ENCODE measurements at places on chromosomes 1 and 21.
A peak's percentile ranks its signal among the peaks of the same experiment; 100 is the strongest.

DNA sequence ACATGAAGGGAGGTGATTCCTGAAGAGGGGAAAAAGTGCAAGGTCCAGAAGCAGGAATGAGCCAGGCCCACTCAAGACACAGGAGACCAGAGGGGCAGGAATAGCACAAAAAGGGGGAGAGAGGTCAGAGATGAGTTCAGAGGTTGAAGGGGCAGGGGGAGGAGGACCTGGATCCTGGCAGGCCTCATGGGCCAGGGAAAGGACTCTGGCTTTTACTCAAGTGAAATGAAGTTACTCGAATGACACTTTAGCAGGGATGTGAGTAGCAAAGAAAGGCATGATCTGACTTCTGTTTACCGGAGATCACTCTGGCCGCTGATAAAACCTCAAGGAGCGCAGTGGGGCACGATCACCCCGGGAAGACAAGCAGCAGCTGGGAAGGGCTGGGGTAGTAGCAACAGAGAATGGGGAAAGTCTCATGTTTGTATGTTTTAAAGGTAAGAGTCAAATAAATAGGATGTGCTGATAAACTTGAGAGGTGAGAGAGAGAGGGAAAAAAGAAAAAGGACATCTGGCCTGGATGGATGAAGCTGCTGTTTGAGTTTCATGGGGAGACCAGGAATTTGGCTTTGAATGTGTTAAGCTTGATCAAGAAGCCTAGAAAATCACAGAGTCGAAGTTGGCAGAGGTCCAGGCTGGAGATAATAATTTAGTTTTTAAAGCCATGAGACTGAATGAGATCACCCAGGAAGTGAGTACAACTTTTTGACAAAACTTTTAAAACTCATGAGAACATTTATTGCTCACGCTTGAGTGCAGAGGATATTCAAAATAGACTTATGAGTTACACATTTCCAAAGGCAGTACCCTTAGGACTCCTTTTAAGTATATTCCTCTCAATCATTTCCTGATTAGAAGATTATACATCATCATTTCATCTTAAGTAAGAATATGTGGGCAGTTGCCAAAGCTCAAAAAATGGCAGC is 156.0 kb downstream of the RERE start:
- DNase-seq: peak; percentile 59

- no peak for DNase-seq
Observed at GRCh38 chr1:110672753-110673108, 2.0 kb downstream of the KCNA3 start.

DNA sequence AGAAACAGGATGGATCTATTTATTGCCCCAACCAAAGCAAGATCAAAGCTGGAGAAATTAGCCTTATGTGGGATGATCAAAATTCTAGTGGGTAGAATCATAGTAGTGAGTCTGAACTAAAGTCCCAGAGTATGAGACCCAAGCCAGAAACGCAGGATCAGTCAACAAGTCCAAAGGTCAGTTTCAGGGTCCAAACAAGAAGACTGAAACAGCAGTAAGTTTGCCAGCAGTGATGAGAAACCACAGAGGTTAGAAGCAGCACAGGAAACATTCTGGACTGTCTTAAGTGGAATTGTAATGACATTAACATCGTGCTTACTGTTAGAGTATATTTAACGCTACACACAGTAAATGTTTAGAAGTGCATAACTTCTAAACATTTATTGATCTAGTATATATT is 251.0 kb downstream of the LRRIQ3 start:
- DNase-seq: no peak

- peak; percentile 72 for DNase-seq
Observed at GRCh38 chr21:45074048-45074817, at the start of gene ADARB1. Gene ADARB1, plus strand, starts transcription at chr21:45074580. Its CDS starts 97,077 bp downstream, at chr21:45171657.

GRCh38 chr1:161047436-161048420 is 2.0 kb upstream of the USF1 start:
- no peak for DNase-seq

DNA sequence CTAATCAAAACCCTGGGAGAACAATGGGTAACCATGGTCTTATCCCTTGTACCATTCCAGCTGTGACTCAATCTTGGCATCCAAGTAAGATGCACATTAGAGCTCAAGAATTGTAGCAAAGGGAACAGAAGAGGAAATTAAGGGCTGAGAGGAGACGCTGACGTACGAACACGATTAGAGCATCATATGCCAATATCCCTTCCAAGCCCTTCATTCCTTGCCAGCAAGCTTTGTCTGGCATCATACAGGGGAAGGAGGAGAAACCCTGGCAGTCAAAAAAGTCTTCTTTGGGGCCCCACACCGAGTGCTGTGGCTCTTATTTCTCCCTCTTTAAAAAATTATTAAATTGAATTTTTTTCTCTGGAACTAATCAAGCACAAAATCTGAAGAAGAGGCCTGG is 120.9 kb downstream of the ASTN1 start:
- no peak for DNase-seq

GRCh38 chr1:221227872-221228337 is 348.7 kb downstream of the HLX start:
- no peak for DNase-seq

DNA sequence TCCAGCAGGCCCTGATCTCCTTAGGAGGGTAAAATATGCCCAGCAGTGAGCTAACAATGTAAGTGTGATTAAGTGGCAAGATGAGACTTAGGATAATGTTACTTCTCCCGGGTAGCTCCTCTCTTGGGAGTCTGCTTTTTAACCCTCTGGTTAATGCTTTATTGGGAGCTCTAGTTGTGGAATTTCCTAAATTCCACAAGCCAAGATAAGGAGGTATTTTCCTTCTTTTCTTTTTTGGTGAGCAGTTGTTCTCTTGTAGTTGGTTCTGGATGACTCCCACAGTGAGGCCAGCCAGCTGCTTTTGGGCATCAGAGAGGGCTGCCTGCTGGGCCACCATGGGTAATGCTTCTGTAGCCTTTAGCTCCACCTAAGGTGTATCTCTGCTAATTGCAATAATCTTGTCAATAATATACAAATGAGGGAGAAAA is 19.3 kb downstream of the C1orf52 start:
- DNase-seq: no peak

DNA sequence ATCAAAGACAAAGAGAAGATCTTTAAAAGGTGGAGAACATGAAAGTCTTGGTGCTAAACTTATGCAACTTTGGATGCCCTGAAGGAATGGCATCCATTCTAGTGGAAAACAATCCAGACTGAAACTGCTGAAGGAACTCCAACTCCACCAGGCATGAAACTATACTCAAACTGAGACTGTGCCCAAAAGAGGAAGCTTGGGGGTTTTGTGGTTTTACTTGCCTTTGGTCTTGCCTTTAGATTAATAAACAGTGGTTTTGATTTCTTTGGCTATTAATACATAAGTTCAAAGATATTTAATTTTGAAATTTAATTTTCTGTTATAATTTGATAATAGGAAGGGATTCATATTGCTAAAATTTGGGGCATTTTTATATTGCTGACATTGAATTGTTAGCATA is 17.4 kb upstream of the SLC30A10 start:
- no peak for DNase-seq

Data from right cardiac atrium (tissue), 5 donors.